LoVo (cell line): ENCODE measurements at places on chromosomes 4 and X.

DNA sequence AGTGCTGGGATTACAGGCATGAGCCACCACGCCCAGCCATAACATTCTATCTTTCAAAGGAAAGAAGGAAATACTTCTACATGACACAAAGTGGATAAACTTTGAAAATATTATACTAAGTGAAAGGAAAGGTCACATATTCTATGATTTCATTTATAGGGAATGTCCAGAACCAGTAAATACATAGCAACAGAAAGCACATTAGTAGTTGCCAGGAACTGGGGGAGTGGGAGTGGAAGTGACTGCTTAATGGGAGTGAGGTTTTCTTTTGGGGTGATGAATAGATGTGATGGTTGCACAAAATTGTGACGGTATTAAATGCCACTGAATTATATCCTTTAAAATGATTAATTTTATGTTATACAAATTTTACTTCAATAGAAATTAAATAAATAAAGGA is 95.7 kb upstream of the IL15 start:
- DNase-seq: no peak

- DNase-seq: no peak
Observed at GRCh38 chr4:166682200-166682599, 552.1 kb downstream of the SPOCK3 start.

DNA sequence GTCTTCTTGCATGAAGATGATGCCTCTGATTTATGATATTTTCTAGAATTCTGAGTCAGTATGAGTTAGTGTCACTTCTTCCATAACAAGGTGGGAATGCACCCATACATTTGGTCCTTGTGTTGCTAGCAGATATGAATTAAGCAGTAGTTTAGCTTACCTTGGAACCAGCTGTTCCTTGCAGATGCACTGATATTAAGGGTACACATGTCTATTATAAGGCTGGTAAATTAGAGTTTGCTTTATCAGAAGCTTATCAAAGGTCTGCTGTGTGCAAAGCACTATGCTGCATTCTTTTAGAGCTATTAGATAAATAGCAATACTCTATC is 36.5 kb downstream of the AFF1 start:
- DNase-seq: no peak

GRCh38 chr4:82255657-82256056 is 118.1 kb downstream of the HNRNPD start:
- DNase-seq: no peak

DNA sequence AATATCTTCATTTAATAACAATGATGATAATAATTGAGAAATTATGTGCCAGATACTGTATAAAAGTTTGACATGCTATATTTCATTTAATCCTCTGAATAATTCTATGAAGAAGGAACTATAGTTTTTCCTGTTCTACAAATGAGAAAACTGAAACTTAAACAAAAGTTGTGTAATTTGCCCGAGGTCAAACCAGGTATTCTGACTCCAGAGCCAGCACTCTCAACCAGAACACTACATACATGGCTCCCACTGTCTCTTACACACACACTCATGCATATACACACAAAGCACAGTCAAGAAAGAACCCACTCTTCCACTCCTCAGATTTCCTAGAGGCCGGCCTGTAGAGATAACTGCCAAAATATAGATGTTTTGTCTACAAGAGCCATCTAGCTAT is 374.0 kb upstream of the EMCN start:
- no peak for DNase-seq

DNA sequence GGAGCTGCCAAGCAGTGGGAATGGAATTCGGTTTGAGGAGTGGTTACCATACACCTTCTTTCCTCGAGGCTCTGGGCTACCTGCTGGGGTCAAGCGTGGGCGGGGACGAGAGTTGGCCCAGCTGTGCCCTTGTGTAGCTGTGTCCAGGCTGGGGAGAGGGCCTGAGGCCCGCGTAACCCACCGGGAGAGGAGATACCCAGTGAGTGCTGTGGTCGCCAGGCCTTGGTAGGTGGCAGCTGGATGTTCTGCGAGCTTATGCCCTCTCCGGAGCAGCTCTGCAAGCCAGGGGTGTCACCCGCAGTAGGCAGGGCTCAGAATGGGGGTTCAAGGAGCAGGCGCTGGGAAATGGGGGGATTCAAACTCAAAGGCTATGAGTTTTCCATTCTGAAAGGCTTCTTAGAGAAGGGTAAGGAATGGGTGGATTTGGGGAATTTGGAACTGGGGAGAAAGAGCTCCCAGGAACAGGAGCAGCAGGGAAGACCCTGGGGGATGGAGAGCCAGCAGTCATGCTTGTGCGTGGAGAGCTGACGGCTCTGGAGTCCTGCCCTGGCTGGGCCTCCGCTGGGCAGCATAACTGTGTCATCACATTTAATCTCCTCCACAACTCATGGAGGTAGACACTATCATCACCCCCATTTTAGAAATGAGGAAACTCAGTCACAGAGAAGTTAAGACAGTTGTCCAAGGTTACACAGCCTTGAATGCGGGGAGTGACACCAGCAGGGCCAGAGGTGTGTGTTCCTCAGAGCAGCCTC is 117.5 kb downstream of the SORCS2 start:
- no peak for DNase-seq

GRCh38 chrX:147602176-147602696 is 309.5 kb upstream of the FMR1 start:
- no peak for DNase-seq

- DNase-seq: no peak
Observed at GRCh38 chrX:3351276-3351675, 4.8 kb upstream of the MXRA5 start.

- DNase-seq: no peak
Observed at GRCh38 chrX:11439846-11440245, 146.6 kb downstream of the AMELX start.

DNA sequence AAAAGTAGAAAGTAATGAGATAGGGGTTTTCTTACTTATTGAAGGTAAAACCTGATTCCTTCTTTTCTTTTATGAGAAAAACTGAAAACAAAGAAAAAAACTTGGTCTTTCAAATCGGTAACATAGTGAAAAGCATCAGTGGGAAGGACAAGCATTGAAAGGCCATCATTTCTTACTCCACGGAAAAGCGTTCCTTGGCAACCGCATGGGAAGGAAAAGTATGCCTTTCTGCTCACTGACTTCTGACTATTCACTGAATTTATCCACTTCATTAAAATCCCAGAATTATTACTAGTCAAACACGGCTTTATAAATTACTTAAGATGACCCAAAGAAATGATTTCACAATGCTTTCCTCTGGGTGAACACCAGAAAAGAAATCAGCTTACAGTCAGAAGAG is 646.7 kb downstream of the TLL1 start:
- DNase-seq: no peak

GRCh38 chrX:32987142-32987541 is 224.2 kb downstream of the DMD start:
- no peak for DNase-seq

DNA sequence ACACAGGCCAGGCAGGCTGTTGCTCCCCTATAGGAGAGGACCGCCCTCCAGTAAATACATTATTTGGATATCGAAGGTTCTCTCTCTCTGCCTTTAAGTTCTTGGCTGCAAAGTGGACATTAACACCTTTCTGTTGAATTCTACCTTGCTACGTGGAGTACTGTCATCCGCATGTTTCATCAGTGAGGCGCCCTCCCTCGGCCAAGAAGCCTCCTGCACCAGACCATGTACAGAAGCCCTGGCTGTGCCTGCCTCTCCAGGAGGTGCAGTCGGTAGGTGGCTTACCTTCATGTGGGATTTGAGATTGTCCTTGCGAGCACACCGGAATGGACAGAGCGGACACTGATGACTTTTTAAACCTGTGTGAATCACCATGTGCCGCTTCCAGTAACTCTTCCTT is 46.7 kb downstream of the ZNF827 start:
- no peak for DNase-seq

- no peak for DNase-seq
Observed at GRCh38 chr4:89704651-89705395, 132.1 kb downstream of the SNCA start.

DNA sequence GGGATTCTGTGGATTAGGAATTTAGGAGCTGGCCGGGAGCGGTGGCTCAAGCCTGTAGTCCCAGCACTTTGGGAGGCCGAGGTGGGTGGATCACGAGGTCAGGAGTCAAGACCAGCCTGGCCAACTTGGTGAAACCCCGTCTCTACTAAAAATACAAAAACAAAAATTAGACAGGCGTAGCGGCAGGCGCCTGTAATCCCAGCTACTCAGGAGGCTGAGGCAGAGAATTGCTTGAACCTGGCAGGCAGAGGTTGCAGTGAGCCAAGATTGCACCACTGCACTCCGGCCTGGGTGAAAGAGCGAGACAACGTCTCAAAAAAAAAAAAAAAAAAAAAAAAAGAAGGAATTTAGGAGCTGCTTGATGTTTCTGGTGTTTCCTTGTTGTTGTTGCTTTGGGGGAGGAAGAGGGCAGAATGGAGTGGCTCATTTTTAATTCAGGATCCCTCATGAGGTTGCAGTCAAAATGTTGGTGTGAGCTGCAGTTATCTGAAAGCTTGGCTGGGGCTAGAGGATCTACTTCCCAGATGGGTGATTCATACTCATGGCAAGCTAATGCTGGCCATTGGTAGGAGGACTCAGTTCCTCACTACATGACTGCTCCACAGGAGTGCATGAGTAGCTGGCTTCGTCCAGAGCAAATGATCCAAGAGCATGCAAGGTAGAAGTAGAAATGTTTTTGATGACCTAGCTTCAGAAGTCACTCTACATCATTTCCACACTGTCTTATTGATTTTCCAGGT is 26.5 kb upstream of the JADE1 start:
- DNase-seq: no peak

DNA sequence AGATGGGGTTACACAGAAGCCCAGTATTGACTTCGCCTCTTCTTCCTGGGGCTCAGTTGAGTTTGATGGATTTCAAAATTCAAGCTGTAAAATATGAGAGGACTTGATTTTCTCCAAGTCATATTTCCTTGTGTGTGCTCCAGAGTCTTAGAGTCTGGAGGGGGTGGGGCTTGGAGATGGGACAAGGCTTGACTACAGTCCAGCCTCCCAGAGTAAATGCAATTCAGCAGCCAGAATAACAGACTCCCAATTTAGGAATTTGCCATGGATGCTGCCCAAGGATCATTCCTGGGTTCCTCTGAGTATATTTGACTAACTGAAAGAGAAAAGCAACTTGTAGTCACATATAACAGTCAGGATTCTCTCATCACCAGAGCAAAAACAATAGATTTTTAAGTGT is 53.7 kb upstream of the RBPJ start:
- DNase-seq: no peak

- DNase-seq: no peak
Observed at GRCh38 chr4:4247696-4248028, 361 bp downstream of the TMEM128 start.

- no peak for DNase-seq
Observed at GRCh38 chr4:72900952-72901351, 168.6 kb downstream of the COX18 start.

- peak; percentile 2 for DNase-seq
Observed at GRCh38 chrX:134512566-134512965, 52.6 kb downstream of the HPRT1 start.

- no peak for DNase-seq
Observed at GRCh38 chrX:31440546-31440945, 368.7 kb upstream of the FTHL17 start.

DNA sequence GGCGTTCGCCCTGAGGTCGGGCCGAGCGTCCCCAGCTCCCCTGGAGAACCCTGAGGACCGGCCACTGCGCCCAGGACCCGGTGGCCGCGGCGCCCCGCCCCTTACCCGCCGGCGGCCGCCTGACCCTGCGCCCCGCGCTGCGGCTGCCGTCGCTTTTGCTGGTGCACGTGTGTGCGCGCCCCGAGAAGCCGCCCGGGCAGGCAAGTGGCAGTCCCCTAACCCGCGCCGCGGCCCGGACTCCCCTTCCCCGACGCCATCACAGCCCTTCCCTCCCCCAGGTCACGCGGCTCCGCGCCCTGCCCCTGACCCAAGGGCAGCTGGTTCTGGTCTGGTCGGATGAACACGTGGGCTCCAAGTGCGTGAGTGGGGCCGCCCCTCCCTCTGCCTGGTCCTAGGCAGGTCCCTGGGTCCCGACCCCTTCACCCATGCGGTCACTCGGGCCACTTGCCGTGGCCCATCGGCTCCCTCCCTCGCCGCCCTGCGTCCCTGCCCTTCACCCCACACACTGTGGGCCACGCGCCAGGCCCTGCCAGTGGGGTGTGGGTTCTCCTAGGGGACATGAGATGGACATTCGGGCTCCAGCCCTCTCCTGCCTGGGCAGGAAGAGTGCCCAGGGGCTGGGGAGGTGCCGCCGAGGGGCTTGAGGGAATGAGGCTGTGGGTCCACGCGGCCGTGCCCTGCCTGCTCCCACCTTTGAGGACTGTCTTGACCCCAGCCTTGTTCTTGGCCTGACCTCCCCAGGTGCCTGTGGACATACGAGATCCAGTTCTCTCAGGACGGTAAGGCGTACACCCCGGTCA is 8.0 kb upstream of the FGFRL1 start:
- DNase-seq: no peak

DNA sequence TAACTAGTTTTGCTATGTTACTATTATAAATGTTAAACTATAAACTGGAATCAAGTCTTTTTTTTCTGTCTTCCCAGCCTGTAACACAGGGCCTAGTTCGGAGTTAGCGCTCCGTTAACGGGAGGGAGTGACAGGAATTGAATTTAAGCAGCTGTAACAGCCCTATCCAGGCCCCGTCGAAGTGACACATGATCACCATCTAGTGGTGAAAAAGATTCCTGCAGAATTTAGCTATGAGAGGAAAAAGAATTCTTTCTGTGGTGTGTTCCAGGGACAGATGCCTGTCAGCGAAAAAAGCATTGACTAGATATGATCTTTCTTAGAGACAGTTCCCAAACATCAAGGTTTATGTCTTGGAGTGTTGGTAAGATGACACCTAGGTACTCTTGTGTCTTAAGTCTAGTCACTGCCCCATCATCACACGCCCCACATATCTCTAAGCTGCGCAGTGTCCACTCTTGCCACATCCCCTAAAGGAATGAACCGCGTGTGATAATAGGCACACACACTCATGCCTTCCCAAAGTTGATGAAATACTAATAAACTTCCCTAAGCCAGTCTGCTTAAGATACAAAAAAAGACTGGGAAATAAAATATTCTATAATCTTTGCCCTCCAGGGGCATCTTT is 2.1 kb downstream of the GAB3 start:
- peak; percentile 40 for DNase-seq

- no peak for DNase-seq
Observed at GRCh38 chr4:146462251-146462650, 59.5 kb downstream of the SLC10A7 start.
